ENCODE measurements at places on chromosomes 3 and 15. TPM values are rescaled to one million over a fixed set of nuclear protein-coding genes. Genes with fewer than 3 reads are reported as not detected.

Gene SLC28A2
- total RNA-seq: not detected

DNA sequence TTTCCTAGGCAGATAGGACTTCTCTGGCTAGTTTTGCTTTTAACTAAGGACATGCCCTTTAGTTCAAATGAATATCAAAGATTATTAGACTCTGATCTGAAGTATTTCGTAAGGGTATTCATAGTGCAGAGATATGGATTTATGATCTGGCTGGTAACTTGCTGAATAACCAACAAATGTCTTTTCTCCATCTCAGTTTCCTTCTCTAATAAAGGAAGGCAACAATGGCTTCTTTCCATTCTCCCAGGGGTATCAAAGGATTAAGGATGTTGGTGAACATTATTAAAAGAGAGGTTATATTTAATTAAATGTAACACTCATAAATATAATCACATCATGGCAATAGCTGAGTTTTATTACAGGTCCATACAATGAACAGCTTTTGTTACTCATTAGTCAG is 79.2 kb upstream of the STXBP5L start:
- DNase-seq: no peak
- H3K27ac ChIP-seq: no peak overlapping the region
- H3K36me3 ChIP-seq: no peaks in the 10 kb centered on the region
- H3K4me1 ChIP-seq: no peaks in the 10 kb centered on the region

DNA sequence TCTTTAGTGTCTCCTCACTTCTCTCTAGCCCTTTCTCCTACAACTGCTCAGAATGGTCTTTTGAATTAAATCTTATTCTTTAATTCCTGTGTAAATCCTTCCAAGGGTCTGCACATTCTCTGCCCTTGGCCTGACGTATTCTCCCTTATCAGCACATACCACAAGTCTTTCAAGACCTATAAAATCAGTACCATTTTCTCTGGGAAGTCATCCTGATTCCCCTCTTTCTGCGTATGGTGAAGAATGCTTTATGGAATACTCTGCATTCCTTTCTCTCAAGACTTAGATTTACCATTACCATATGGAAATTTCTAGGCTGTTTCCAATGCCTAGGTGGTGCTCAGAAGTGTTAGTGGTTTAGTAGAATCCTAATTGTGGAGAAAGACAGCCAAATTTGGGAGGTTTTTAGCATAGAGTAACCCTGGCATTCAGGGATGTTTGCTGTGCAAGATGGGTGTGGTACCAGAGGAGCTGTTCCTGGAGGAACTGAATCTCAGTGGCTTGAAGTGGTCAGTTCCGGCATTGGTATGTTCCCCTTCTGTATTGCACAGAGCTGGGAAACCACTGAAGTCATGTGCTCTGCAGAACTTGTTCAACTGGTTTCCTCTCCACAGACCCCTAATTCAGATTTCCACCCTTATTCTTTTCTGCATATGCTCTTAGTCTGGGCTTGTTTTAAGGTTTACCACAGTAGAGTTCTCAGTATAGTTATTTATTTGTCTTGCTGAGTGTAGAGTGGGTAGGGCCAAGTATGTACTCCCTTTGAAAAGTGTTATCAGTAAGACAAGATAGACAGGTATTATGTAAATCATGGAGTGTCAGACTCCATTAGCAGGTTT is 24.5 kb downstream of the IQGAP1 start:
- peak overlapping the region; percentile 19 for H3K4me3 ChIP-seq
- H3K36me3 ChIP-seq: peaks cover 47% of the 10 kb centered on the region
- DNase-seq: no peak
- H3K4me1 ChIP-seq: peaks cover 73% of the 10 kb centered on the region
- H3K27ac ChIP-seq: peak overlapping the region; percentile 86
- H3K27me3 ChIP-seq: no peaks in the 10 kb centered on the region

GRCh38 chr3:154184582-154184981 is 63.4 kb downstream of the ARHGEF26 start:
- H3K27ac ChIP-seq: no peak overlapping the region
- no peaks in the 10 kb centered on the region for H3K27me3 ChIP-seq
- H3K4me1 ChIP-seq: peaks cover 2% of the 10 kb centered on the region
- H3K4me3 ChIP-seq: no peak overlapping the region
- no peaks in the 10 kb centered on the region for H3K36me3 ChIP-seq
- no peak for DNase-seq

GRCh38 chr3:4716706-4717362 is 223.7 kb downstream of the ITPR1 start:
- H3K4me1 ChIP-seq: peaks cover 28% of the 10 kb centered on the region
- H3K4me3 ChIP-seq: no peak overlapping the region
- peaks cover 65% of the 10 kb centered on the region for H3K36me3 ChIP-seq
- H3K27ac ChIP-seq: no peak overlapping the region
- no peaks in the 10 kb centered on the region for H3K27me3 ChIP-seq

- peaks cover 2% of the 10 kb centered on the region for H3K27me3 ChIP-seq
- H3K36me3 ChIP-seq: peaks cover 2% of the 10 kb centered on the region
- no peaks in the 10 kb centered on the region for H3K4me1 ChIP-seq
- H3K4me3 ChIP-seq: no peak overlapping the region
These were observed 468.0 kb upstream of the TBL1XR1 start for GRCh38 chr3:177665122-177665808.

Gene SHISA5
- 65.6 TPM for total RNA-seq

DNA sequence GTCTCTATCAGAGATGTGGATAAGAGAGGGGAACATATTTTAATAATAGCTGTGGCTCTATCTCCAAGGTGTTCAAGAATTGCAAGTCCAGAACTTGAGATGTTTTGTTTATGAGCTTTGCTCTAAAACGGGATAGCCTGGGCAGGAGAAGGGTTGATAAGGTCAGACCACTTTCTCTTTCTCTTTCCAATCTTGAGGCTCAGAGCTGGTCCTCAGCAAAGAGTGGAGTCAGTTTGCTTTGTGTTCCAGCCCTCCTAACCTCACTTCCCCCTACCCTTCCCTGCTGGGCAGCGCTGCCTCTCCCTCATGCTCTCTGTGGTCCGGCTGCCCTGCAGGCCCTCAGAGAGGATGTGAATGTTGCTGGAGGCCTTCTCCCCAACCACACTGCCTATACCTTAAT is 13.8 kb downstream of the KLHL6 start:
- H3K36me3 ChIP-seq: peaks cover 25% of the 10 kb centered on the region
- H3K4me3 ChIP-seq: no peak overlapping the region
- H3K27ac ChIP-seq: peak overlapping the region; percentile 37
- no peaks in the 10 kb centered on the region for H3K27me3 ChIP-seq

- H3K4me3 ChIP-seq: no peak overlapping the region
- no peaks in the 10 kb centered on the region for H3K4me1 ChIP-seq
- H3K27ac ChIP-seq: no peak overlapping the region
- DNase-seq: no peak
- H3K36me3 ChIP-seq: no peaks in the 10 kb centered on the region
These were observed 409.0 kb downstream of the VPS13C start for GRCh38 chr15:61651267-61651666.

DNA sequence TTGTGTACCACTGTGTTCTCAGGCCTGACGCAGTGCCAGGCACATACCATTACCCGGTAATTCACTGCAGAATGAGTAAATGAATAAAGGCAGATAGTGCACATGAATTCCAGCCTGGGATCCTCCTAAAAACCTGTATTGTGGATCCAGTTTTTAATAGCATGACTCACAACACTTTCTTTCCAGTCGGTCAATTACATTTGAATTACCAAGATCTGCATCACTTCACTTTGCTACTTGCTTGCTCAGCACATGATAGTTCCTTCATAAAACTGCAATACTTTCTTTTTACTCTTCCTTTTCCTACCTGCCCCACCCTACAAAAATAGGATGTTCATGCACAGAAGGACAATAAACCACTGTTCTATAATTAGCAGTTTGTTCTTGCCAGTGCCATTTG is 553.8 kb downstream of the MAGI1 start:
- DNase-seq: no peak
- no peak overlapping the region for H3K4me3 ChIP-seq
- H3K27ac ChIP-seq: no peak overlapping the region
- no peaks in the 10 kb centered on the region for H3K4me1 ChIP-seq

DNA sequence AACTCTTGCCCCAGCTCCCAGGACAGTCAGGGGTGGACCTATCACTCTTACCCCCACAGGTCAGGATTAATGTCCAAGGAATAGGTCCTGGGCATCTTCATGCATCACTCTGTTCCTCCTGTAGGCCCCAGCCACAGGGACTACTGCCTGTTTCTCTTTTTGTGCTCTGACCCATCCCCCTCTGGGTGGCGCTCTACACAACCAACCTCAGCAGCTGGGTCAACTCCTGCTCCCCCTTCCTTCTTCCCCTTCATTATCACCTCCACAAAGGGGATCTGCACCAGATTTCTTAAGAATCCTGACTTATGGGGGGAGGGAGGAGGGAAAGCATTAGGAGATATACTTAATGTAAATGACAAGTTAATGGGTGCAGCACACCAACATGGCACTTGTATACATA is 12.2 kb upstream of the TRANK1 start:
- H3K27me3 ChIP-seq: peaks cover 9% of the 10 kb centered on the region
- DNase-seq: no peak
- H3K27ac ChIP-seq: no peak overlapping the region
- H3K4me3 ChIP-seq: no peak overlapping the region
- H3K4me1 ChIP-seq: peaks cover 12% of the 10 kb centered on the region
- H3K36me3 ChIP-seq: no peaks in the 10 kb centered on the region

DNA sequence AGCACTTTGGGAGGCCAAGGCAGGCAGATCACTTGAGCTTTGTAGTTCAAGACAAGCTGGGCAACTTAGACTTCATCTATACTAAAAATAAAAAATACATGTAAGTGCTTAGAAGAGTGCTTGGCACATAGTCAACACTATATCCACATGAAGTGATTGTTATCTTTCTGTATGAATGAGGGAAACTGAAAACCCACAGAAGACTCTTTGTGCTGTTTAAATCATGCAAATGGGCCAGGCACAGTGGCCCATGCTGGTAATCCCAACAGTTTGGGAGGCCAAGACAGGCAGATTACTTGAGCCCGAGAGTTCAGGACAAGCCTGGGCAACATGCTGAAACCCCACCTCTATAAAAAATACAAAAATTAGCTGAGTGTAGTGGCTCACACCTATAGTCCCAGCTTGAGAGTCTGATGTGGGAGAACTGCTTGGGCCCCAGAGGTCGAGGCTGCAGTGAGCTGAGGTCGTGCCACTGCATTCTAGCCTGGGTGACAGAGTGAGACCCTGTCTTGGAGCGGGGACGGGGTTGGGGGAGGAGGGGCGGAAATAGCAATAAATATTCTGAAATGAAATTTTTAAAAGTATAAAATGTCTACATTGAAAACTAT is 129.7 kb downstream of the NR2E3 start:
- no peaks in the 10 kb centered on the region for H3K27me3 ChIP-seq
- peaks cover 2% of the 10 kb centered on the region for H3K4me1 ChIP-seq
- peaks cover 6% of the 10 kb centered on the region for H3K36me3 ChIP-seq
- no peak for DNase-seq

Gene APBA2
- 1.2 TPM for total RNA-seq

DNA sequence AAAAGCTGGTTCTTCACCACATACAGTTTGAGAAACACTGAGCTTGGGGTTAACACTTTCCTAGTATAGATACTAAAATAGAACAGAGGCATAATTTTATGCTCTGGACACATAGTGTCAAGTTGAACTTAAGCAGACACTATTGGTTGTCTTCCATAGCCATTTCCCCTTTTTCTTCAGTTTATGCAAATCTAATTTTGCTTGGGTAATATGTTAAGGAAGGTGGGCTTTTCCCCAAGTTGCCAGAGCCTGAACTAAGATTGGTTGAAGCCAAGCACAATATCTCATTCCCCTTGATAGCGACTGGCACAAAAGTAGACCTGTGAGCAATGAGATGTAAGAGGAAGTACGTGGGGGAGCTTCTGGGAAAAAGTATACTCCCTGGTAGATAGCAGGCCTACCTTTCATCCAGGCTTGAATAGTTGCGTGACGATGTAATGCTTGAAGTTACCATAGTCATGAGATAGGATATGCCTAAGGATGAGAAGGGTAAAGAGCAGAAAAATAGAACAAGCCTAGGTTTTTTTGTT is 4.5 kb upstream of the POPDC2 start:
- peaks cover 5% of the 10 kb centered on the region for H3K4me1 ChIP-seq
- no peak overlapping the region for H3K27ac ChIP-seq
- peaks cover 26% of the 10 kb centered on the region for H3K36me3 ChIP-seq

- H3K27ac ChIP-seq: no peak overlapping the region
- no peak overlapping the region for H3K4me3 ChIP-seq
- H3K27me3 ChIP-seq: no peaks in the 10 kb centered on the region
- no peak for DNase-seq
- H3K36me3 ChIP-seq: no peaks in the 10 kb centered on the region
These were observed 307.5 kb downstream of the PYDC2 start for GRCh38 chr3:191768421-191768820.

GRCh38 chr3:160675566-160676124 is 1.3 kb upstream of the ARL14 start:
- no peak overlapping the region for H3K4me3 ChIP-seq
- H3K27ac ChIP-seq: no peak overlapping the region
- no peaks in the 10 kb centered on the region for H3K4me1 ChIP-seq
- H3K27me3 ChIP-seq: peaks cover 12% of the 10 kb centered on the region

DNA sequence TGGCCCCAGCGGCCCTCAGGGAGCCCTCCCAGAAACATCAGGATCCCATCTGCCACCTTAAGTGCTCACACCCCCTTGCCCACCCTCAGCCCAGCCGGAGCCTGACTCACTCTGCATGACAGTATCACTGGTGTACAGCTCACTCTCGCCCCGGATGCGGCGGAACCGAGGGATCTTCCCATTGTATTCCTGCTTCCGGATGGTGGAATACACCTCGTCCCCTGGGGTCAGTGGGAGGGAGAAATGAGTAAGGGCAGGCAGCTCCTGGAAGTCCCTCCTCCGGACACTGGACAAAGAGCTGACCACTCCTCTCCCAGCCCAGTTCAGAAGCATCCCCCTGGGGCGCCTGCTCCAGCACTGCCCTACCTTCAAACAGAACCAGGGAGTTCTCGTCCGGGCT is 16.5 kb downstream of the SEMA7A start:
- no peaks in the 10 kb centered on the region for H3K27me3 ChIP-seq
- H3K36me3 ChIP-seq: peaks cover 60% of the 10 kb centered on the region
- DNase-seq: no peak
- no peak overlapping the region for H3K4me3 ChIP-seq
- H3K27ac ChIP-seq: no peak overlapping the region

Gene ITIH1
- not detected for total RNA-seq

DNA sequence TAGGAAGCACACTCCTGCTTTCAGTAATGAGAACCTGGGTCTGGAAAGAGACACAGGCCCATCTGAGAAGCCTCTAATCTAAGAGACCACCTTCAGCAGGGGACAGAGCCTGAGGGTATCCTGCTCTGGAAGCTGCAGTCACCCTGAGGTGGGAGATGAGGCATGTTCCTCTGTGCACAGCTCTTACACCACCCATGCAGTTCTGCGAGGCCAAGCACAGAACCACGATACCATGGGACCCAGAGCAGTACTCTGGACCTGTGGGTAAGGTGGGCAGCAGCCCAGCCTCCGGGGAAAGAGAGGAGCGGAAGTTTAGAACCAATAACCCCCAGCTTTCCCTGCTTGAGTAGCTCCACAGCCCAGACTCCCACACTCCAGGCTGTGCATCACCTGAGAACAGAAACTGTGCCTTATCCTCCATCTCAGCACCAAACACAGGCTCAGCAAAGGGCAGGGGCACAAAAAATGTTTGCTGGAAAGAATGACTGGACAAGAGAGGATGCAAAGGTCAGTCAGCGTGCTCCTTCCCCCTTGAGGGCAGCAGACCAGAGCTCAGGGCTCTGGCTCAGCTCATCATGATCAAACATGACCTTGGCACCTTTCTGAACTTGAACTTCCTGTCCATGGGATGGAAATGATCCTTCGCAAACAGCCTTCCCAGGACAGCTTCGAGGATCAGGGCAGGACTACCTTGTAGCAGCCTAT is 43.1 kb downstream of the RBPMS2 start:
- no peaks in the 10 kb centered on the region for H3K36me3 ChIP-seq
- H3K27me3 ChIP-seq: peaks cover 2% of the 10 kb centered on the region
- no peak for DNase-seq
- H3K4me3 ChIP-seq: no peak overlapping the region

- peaks cover 71% of the 10 kb centered on the region for H3K4me1 ChIP-seq
- peaks cover 34% of the 10 kb centered on the region for H3K36me3 ChIP-seq
- no peaks in the 10 kb centered on the region for H3K27me3 ChIP-seq
- DNase-seq: no peak
- H3K27ac ChIP-seq: peak overlapping the region; percentile 40
- peak overlapping the region; percentile 14 for H3K4me3 ChIP-seq
These were observed 159.9 kb downstream of the KLF13 start for GRCh38 chr15:31486506-31486905.

Measured in activated T-helper 2 cell treated with anti-CD3 and anti-CD28 coated beads, Interferon-gamma antibody, Interleukin-2, Interleukin-4, amounts not matched to agents 10 μg/mL and 5 μg/mL and 100 μg/mL, durations not matched to agents 14 hours and 24 hours and 36 hours (primary cell).